Kidney epithelial cell (primary cell): ENCODE measurements at places on chromosomes 3 and 15. TPM values are rescaled to one million over a fixed set of nuclear protein-coding genes. Genes with fewer than 3 reads are reported as not detected.

TIMP4 gene
- 1.1 and 2.8 TPM in 2 replicates for total RNA-seq

DNA sequence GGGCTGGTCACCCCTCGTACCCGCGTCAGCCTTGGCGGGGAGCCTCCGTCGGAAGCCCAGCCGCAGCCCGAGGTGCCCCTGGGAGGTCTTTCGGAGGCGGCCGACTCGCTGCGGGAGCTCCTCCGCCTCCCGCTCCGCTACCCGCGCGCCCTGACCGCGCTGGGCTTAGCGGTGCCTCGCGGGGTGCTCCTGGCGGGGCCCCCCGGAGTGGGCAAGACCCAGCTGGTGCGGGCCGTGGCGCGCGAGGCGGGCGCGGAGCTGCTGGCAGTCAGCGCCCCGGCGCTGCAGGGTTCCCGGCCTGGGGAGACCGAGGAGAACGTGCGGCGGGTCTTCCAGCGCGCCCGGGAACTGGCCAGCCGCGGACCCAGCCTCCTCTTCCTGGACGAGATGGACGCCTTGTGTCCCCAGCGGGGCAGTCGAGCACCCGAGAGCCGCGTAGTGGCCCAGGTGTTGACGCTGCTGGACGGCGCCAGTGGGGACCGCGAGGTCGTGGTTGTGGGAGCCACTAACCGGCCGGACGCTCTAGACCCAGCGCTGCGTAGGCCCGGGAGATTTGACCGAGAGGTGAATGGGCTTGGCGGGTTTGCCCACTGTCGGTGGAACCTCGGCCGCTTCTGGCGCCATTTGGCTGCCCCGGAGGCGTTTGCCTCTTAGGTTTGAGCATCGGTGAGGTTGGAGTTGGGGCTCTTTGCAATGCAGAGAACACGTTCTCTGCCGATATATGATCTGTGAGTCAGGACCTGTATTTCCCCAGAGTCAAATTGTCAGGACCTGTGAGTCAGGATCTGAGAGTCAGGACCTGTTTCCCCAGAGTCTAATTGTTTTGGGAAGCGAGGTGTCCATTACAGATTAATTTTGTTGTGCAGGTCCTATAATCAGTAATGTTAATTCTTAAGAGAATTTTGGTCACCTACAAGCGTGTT, 24.9 kb upstream of the GATM start:
- DNase-seq: peak; percentile 14

- DNase-seq: no peak
Measured at GRCh38 chr3:143506190-143506589, 342.1 kb downstream of the SLC9A9 start.

DNA sequence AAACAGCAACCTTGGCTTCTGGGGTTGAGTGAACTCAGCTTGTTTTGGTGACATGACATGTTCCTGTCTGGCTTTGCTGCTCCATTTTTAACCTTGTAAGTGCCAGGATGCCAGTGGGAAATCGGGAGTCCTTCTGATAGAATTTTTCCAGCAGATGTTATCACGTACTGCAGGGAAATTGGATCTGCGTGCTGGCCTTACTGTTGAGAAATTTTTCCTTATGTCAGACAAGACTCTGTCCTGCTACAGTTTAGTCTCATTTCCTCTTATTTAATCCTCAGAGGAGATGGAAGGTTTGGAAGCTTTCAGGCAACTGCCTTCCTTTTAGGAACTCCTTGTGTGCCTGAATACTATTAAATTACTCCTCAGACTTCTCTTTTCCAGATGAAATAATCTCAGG, 80.6 kb downstream of the PGPEP1L start:
- no peak for DNase-seq

GRCh38 chr3:169663951-169664820, 674 bp upstream of the MECOM start:
- DNase-seq: no peak

KLF13 gene
- 66.2 and 67.7 TPM in 2 replicates for total RNA-seq

DNA sequence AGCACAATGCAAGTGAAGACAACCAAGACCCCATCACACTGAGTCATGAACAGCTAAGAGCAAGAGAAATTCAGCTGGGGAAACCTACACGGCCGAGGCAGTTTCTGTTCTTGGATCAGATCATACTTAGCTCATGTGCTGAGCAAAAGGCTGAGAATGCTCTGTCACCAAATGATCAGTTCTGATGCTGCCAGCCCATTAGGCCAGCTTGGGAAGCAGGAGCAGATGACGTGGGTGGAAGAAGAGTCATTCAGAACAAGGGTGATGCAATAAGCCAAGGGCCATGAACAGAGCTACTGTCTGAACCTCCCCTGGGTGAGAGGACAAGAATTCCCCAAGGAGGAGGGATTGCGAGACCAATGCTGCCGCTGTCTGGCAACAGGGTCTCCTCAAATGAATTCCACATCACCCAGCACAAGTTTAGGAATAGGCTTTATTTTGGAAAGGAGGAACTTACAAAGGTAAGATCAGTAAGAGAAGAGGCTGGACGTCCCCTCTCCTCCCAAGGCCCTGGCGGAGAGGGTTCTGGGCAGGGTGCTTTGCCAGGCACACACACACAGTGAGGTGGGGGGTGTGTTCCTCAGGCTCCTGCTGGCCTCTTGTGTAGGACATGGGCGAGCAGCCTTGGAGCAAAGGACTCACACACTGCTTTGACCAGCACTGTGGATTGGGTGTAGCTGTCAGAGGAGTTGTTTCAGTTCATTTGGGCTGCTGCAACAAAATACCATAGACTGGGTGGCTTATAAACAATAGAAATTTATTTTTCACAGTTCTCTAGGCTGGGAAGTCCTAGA, 65.6 kb upstream of the CTXND1 start:
- no peak for DNase-seq

DNA sequence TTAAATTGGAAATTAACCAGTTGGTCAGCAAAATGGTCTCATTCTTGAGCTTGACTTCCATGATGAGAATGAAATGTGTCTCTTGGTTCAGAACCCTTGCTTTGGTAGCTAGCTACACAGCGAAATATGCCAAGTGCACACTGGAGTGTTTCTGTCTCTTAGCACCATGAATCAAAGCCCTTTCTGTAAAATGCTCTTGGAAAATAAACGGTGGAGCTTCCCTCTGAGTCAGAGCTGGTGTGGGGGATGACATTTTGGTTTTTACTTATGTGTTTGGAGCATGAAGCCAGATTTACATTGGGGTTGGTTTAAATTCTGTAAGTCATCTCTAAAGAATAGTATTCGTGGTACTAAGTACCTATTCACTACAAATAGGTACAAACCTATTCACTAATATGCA, 85.1 kb upstream of the NANOGP8 start:
- DNase-seq: no peak

DNA sequence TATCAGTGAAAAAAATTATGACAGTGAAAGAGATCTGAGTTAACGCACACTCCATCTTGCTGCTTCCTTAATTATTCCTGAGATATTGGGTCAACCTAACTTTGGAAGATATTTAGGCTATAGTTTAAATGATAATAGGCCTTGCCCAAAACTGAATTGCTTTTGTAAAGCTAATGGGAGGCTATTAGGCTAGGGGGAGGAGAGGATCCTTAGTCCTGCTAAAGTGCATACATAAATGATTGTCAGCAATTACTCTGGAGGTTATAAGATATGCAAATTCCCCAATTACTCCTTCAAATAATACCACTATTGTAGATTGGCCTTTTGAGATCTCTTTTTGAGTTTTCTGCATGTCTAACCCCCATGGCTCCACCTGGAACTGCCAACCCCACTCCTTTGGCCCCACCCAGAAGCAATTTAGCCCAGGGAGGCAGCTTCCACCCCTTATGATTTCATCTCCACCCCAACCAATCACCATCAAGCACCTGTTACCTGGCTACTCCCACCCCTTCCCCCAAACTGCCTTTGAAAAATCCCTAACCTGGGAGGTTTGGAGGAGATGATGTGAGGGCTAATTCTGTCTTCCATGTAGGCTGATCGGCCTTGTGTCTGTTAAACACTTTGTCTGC, 509.3 kb upstream of the TGFBR2 start:
- DNase-seq: no peak

DNA sequence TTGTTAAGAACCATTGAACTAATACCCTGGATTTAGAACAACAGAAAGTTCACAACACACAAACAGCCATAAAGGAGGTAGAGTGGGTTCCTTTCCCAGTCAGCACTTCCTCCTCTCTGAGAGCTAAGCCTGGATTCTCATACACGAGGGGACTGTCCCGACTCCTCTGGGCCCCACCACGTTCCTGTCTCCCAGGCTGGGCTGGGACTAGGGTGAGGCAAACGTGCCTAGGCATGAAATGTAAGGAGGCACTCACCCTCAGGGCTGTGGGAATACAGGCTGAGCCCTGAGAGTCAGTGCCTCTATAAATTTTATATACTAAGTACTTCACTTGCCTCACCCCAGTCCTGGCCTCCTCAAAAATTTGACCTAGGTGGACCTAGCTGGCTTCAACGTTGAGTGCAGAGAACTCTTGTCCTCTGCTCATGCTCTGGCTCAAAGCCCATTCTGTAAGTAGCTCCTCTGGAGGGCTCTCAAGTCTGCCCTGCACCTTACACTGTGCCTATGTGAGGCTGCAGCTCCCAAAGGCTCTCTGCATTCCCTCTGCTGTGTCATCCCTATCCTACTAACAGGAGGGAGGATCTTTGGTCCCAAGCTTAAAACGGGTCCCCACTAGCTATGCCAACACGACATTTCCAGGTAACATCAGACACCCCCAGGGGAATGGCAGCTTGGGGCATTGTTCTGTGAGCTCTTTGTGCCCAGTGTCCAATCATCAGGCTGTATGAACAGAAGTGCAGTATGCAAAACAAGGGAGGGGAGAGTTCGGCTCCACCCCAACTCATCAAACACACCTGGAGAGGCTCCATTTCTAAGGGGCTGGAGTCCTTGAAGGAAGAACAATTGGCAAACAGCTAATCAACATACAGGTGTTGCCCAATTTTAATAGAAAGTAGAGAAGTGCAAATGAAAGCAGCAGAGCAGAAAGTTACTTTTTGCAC, 233.2 kb downstream of the RPLP1 start:
- no peak for DNase-seq

DNA sequence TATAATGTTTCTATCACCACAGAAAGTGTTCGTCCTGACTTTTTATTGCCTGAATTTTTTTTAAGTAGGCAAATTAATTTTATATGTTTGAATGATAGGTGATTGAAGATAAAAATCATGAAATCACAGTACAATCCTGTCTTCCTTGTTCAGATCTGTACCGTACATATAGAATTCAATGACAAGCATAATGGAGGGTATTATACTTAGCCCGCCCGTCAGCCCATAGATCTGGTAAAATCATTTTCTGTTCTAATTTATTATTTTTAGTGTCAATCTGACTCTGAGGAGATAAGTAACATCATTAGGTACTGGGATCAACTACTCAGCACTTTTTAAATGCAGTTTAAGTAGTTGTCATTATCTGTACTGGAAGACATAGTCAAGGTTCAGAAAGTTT, 269.9 kb downstream of the NR2F2 start:
- DNase-seq: no peak

GRCh38 chr3:69130689-69131088, 8.3 kb upstream of the LMOD3 start:
- DNase-seq: no peak

DNA sequence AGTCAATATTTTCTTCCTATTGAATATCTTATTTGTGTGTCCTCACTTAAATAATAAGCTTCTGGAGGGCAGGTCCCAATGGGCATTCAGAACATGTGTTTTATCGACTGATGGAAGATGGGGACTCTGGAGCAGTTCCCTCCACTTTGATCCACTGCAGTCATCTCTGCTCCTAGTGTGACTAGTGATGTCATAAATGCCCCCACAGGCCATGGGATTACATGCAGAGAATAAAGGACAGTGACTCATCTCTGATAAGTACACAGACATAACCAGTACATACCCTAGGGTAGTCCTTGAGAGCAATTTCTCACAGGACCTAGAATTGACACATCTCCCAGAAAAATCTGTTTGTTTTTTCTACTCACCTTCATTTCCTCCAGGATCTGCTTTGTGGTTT, 49.4 kb upstream of the FMN1 start:
- DNase-seq: peak; percentile 67

DNA sequence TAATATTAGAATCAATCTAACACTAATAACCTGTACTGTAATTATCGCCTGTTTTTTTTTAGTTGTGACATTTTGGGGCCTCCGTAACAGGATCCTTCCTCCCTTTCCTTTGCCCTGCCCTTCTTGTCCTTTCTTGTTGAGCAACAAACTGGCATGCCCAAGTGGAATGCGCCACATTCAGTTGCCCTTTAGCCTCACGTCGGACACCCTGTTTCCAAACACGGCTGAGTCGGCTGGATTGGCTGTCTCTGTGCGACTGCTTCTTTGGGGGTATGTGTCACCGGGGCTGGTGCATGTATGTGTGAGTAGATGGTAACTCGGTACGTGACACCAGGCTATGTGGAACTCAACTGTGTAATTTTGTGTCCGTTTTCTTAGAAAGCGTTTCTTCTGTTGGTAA, 24.1 kb downstream of the TRAK1 start:
- DNase-seq: no peak

DNA sequence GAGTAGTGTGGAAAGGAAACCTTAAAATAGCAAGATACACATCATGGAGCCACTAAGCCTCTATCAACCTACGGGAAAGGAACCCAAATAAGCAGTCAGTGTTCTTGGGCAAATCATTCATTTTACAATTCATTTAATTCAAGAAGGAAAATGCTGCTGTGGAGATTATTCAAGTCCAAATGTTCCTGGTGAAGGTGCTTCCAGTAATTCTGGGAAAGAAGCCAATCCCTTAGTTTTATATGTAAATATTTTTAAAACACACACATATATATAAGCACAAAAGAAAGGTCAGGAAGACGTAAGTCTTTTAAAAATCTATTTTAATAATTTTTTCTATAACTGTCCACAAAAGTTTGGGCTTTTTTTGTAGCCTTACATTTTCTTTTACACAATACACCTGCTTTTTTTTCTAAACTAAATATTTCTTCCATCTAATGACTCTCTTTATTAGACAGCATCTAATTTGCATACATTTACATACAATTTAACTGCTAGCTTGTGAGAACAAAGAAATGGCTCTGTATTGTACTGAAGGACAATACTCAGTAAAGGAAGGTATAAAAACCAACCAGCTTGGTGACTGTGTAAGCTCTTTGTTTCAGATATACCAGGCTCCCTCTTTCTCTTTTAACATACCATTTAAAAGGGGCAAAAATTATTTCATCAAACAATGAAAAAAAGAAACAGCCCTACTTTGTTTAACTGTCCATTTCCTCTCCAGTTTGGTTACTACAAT, 269.5 kb downstream of the ZBTB20 start:
- no peak for DNase-seq

- no peak for DNase-seq
Measured at GRCh38 chr3:123353850-123354233, 95.0 kb downstream of the ADCY5 start.

- no peak for DNase-seq
Measured at GRCh38 chr15:63945838-63946298, 100.4 kb downstream of the DAPK2 start.

GRCh38 chr15:39934397-39935071, 619 bp downstream of the EIF2AK4 start:
- DNase-seq: no peak

GRCh38 chr3:27349832-27350231, 19.4 kb downstream of the NEK10 start:
- DNase-seq: no peak

DNA sequence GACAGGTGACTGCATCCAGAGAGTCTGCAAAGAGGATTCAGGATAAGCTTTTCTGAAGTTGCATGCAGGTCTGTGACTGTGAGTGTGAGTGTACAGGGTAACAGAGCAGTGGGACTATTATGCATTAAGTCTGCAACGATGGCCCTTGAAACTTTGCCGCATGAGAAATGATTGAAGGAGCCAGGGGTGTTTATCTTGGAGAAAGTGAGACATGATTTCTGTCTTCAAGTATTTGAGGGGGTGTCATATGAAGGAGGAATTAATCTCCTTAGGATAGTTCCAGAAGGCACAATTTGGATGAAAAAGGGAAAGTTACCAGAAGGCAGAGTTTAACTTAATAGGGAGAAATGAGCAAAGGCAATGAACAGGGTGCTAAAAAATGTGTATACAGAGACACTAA, 119.6 kb downstream of the ARNT2 start:
- DNase-seq: no peak
